Stimulated activated CD4-positive, alpha-beta T cell treated with anti-CD3 and anti-CD28 coated beads, TNF-alpha, amount 100 ng/mL, for 1 hour (primary cell): ENCODE measurements at places on chromosomes 6 and 20.

DNA sequence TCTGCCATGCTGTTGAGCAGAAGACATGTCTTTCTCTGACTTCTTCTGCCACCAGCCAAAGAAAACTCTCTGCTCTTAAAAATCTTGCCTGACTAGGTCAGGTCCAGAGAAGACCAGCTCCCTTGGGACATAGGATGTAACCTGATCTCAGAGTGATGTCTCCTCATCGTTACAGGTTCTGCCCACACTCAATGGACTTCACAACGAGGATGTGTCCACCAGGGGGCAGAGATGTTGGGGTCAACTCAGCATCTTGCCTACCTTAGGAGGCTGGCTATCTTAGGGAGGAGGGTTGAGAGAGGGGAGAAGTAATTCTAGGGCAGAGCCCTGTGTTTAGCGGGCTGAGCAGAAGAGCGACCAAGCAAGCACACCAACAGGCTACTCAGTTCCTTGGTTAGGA, 207.6 kb upstream of the CDH4 start:
- DNase-seq, result no peak

- DNase-seq, result no peak
Measured at GRCh38 chr20:2210646-2211552, 84.9 kb upstream of the TGM3 start.

GRCh38 chr20:33656010-33656782, 5.9 kb upstream of the C20orf144 start:
- DNase-seq, result no peak

- DNase-seq, result no peak
Measured at GRCh38 chr6:16358531-16359138, 120.2 kb downstream of the GMPR start.

DNA sequence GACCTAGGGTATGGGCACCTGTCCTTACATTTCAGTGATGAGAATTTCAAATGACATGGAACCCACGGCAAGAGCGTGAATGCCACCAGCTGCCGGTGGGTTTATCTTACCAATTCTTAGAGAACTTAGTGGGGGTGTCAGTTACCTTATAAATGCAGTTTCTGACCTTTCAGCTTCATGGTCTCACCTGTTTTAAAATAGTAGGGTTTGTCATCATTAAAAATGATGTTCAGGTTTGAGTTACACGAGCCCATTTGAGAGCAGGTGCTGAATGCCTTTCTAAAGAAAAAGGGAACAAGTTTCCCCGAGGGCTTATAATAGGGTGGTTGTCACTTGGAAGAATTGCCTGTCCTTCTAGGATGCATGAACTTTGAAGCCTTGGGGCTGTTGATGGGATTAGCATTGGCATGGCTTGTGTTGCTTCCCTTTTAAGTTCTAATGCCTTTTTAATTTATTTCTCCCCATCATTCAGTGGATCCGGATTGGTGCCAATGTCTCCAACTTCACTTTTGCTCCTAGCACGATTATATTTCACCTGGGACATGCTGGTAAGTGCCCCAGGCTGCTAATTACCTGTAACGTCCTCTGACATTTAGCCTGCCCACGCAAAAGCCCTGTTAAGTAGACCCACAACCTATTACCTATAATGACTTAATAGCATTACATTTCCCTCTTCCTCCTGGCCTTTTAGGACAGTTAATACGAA, 27.9 kb downstream of the GHRH start:
- no peak for DNase-seq

- DNase-seq, result peak; percentile 10
Measured at GRCh38 chr6:52995913-52996645, 995 bp upstream of the GSTA4 start.

GRCh38 chr20:8867038-8867740, 201.7 kb upstream of the PLCB4 start:
- no peak for DNase-seq

GRCh38 chr6:30200551-30201281, 12.5 kb downstream of the TRIM26 start:
- DNase-seq, result no peak

- no peak for DNase-seq
Measured at GRCh38 chr20:35871259-35871771, 83.0 kb downstream of the SCAND1 start.

- DNase-seq, result no peak
Measured at GRCh38 chr6:68339488-68340131, 295.5 kb upstream of the ADGRB3 start.

DNA sequence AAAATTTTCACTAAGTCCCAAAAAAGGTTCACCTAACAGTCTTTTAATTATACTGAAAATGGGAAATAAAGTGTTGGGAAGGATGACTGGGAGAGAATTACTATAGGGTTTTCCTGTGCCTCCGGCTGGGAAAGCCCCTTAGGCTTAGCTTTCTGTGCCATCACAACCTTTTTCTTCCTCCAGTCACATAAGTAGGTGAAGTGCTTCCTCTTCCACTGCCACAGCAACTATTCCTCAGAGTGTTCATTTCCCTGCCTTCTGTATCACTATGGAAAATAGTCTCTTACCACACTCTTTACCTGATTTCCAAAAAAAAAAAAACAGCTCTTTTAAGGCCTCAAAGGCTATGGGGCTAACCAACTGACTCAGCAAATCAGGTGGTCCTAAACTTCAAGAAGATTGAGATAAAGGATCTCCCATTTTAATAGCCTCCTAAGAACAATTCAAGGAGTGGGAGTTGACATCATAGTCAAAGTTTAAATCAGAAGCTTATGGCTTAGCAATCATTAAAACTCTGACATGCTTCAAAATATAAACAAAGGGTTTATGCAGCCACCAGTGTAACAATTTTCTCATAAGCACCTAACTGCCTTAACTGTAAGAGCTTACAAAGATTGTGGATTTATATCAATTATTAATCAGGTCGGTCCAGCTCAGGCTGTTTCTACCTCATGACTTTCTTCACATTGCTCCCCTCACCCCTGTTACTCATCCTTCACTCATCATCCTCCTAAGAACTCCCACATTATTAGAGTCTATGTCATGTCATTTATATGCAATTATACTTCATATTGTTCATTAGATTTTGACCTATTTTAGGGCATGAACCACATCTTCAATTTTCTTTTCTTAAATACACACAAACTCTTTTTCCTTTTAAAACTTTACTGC, 95.3 kb downstream of the RNGTT start:
- no peak for DNase-seq

DNA sequence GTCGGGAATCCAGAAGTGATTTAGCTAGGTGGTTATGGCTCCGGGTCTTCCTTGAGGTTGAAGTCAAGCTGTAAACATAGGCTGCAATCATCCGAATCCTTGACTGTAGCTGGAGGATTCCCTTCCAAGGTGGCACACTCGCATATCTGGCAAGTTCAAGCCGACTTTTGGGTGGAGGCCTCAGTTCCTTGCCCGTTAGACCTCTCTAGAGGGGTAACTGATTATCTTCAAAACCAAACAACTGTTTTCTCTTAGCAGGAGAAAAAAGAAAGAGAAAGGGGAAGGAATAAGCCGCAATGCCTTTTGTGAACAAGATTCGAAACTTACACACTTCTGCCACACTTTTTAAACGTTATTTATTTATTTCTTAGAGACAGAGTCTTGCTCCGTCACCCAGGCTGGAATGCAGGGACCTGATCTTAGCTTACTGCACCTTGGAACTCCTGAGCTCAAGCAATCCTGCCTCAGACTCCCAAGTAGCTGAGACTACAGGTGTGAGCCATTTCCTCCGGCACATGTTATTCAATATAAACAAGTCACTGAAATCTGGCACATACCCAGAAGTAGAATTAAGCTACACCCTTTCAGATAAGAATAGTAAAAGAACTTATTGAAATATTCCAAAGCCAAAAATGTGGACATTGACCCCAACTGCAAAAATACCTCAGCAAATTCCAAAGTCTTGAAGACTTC, 76.3 kb downstream of the HFE start:
- DNase-seq, result no peak

DNA sequence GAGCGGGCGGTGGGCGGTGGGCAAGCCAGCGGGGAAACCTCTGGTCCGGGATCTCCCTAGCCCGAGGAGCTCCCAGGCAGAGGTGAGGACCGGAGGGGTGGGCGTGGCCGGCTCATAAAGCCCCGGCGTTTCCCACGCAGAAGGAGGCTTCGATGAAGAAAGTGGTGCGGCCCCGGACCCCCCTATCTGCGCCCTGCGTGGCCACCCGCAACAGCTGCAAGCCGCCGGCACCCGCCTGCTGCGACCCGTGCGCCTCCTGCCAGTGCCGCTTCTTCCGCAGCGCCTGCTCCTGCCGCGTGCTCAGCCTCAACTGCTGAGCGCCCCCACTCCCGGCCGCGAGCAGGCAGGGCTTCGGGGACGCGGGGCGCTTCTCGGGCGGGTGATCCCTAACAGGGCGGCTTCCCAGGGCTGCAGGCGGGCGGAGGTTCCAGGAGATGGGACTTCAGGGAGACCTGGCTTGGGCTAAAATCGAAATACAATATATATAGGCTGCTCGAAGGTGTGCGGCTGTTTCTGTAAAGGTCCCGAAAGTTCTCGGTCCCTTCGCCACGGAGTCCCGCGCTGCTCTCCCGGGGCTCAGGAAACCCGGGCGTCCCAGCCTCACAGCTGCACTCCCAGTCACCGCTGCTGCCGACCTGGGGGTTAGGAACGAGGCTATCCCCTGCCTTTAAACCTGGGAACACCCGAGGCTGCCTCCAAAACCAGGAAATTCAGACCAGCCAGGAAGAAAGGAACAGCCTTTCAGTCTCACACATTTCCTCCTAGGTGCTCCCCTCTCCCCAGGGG, 27.8 kb downstream of the ASIP start:
- DNase-seq, result no peak

- DNase-seq, result no peak
Measured at GRCh38 chr20:35192118-35192872, 20.4 kb downstream of the PROCR start.

DNA sequence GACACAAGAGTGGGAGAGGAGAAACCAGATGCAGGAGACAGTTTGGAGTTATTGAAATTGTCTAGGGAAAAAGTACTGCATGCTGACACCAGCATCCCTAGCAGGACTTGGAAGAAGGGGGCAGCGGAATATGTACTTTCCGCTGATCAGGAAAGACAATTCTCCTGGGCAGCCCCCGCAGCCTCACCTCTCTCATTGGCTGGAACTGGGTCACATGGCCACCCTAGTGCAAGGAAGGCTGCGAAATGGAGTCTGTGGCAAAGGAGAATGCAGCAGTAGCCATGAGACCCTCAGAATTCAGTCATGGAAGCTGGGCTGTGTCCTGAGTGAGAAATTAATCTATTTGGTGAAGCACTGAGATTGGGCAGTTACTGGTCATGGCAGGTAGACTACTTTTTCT, 131.3 kb downstream of the CLIC5 start:
- DNase-seq, result no peak

DNA sequence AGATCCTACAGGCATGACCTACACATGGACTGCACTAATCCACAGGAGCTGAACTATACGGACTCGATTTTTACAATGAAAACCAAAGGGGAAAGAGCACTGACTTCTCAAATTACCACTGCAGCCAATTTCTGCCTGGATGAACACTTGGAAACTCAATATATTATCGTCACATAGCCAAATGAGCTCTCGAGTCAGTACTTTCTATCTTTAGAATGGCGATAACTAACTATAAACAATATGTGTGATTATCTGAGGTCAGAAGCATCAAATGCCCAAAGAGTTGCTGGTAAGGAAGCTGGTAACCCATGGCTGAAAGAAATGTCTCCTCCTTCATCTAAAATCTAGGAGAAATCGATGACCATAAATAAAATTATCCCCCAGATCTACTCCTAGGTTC, 86.7 kb downstream of the KIF16B start:
- DNase-seq, result no peak

DNA sequence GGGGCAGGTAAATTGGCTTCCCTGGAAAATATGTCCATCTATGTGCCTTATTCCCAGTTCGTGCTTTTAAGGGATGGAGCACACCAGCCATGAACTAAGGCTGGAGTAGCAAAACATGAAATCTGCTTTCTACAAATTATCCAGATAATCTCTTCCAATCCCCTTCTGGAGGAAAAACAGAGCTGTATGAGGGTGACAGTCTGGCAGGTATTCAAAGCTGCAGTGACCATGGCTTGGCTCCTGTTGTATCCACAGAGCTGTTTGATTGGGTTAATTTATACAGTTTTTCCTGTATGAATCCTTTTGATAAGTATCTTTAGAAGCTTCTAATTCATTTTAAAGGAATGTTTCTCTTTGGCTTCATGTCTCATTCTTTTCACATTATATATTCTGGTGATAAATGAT, 144.4 kb downstream of the AIG1 start:
- DNase-seq, result no peak
